Suppressor macrophage (primary cell): ENCODE measurements at places on chromosomes 1 and 21.

DNA sequence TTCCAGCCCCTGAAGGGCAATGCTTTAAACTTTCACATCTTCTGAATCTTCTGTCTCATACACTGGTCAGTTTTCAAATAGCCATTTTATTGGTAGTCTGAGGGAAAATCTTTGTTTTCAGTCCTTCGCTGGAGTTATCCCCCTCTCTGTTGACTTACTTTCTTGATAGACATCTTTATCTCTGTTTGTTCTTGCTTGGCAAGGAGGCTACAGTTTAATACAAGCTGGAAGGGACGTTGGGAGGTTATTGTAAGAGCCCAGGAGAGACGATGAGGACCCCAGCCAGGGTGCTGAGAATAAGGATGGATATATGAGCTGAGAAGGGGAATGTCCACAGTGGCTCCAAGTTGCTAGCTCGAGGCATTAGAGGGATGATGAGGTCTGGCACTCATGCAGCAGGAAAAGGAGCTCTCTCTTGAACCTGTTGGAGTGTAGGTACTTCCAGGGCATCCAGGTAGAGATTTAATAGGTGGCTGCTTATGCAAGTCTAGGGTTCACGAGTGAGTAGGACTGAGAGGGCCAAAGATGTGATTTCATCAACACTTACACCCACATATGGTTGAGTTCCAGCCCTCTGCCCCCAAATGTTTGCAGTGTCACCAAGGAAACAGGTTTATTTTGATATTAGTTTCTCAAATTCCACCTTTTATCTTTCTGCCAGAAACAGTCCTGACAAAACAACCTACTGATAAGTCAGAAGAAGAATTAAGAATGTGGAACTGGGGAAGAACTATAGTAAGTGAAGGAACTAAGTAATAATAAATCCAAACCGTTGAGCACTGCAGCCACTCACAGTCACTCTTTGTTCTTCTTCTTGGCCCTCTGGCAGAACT is 237.3 kb upstream of the PROX1 start:
- DNase-seq = no peak

DNA sequence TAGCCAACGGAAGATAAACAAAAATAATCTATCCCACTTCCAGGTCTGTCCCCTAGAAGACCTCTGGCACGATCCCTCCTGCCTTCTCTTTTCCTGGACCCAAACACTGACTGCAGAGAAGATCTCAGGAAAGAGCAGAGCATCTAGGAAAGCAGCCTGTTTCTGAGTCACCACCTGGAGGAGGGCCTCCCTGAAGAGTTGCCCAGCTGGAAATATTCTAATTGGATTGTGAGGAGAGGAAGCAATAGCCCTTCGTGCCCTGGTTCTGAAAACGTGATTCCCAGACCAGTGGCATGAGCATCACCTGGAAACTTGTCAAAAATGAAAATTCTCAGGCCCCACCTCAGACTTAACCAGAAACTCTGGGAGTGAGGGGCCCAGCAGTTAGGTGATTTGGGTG is 411.1 kb downstream of the SETD4 start:
- no peak for DNase-seq

DNA sequence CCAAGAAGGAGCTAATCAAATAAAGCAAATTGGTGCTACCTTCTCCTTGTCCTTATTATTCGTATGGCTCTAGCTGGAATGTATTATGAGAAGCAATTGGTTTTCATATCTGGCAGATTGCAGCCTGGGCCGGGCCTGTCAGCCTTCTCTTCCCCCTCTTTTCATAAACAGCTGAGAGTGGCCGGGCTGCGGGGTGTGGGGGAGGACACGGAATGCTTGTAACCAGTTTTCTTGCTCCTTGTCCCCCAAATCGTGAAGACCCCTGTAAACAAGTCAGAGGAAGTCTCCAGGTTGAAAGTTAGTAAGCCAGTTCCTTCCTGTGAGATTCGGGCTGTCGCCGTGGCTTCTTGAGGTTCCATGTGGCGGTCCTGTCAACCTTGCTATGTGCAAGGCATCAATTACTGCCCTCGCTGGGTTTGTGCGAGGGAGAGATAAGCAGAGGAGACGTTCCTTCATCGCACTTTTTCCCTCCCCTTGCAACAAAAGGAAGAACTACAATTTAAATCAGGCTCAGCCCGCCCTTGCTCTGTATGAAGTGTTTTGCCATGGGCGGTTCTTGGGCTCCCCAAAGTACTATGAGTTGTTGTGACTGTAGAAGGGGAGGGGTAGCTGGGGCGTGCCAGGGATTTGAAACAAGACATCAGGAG is 450.7 kb downstream of the CAMTA1 start:
- no peak for DNase-seq

DNA sequence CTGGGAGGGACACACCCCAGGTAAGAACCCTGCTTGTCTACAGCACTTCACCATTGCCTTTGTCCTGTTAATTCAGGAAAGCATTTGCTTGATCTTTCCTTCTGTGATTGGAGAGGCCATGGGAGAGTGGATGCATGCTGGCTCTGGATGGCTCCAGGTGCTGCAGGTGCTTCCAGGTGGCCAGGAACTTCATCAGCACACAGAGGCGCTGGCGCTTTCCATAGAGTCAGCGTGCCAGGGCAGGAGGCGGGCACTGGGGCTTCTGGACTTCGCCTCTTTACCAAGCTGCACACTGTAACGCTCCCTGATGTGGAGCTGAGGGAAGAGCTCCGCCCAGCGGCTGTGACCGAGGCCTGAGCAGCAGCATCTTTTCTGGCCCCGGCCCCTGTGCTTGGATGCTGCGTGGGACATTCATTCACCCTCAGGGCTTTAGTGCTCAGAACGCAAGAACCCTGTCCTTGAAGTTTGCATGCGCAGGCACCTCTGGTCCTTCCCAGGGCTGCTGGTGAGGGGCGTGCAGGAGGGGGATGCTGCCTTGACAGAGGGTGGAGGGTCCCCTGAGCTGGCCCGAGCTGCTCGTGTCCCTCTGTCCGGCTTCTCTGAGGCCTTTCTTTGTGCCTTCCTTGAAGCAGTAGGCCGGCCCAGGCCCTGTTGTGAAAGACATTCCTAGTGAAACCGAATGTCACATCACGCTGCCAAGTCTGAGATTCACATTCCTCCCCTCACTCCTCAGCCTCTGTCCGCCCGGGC is 1.6 kb upstream of the MX2 start:
- no peak for DNase-seq

GRCh38 chr1:17680308-17680707 is 74.8 kb upstream of the ACTL8 start:
- DNase-seq = no peak

DNA sequence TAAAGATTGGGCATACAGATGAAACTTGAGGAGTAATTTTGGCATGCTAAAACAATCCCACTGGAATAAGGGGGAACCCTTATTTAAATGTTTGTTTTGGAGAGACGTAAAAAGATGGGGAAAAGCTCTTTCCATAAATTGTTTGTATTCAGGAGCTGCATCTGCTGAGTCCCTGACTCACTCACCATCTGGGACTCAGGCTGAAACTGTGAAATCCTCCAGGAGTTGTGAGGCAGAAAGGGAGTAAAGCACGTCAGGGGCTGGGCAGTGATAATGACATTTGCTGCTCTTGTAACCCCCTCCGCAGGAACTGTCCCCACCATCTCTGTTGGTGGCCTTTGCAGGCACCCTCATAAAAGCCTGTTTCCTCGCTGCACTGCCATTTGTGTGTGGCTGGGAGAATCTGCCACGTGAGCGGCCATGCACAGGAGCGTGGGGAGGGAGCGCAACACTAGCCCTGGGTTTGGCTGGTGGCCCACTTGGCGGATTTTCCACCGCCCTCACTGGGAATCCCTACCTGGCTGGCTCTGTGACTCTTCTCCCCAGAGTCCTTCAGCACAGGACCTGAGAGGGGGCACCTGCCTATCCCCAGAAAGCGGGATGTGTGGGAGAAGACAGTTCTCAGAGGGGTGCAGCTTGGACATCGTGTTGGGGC is 45.3 kb downstream of the ZSCAN20 start:
- no peak for DNase-seq

DNA sequence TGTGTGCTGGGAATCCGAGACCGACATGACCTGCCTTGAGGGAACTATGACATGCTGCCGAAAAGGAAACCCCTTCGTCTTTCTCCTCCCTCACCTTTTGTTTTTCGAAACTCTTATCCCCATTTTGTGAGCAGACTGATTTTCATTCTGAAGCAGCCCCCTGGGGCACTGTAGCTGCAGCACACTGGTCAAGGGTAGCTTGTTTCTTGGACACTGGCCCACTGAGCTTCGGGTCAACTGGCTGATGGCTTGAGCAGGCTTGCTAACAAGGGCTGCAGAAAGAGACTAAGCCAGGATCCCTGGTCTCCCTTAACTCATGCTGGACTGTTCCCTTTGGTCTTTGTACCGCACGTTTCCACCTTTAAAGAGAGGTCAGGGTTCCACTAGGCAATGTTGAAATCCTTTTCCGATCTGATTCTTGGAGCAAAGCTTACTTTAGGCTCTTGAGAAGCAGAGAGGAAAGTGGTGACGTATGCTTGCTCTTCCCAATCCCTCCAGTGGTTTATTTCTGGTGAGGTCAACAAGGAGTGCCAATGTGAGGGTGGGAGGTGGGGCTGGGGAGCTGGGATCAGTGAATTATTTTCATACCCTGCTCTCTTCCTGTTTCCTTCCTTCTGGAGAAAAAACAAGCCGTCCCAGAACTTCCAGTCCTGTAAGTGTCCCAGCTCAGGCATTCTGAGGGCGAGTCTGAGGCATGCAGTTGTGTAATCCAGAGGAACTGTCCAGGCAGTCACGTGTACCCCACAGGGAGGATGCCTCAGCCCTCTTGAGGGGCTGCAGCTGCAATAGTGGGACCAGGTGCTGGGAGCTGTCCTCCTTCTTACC is 7.6 kb downstream of the CYP4B1 start:
- DNase-seq = no peak

- DNase-seq = no peak
Observed at GRCh38 chr1:35569936-35570335, 3.2 kb upstream of the TFAP2E start.

GRCh38 chr1:206866062-206866461 is 639 bp downstream of the IL20 start:
- no peak for DNase-seq

- DNase-seq = no peak
Observed at GRCh38 chr1:192003295-192004077, 154.8 kb upstream of the RGS18 start.

DNA sequence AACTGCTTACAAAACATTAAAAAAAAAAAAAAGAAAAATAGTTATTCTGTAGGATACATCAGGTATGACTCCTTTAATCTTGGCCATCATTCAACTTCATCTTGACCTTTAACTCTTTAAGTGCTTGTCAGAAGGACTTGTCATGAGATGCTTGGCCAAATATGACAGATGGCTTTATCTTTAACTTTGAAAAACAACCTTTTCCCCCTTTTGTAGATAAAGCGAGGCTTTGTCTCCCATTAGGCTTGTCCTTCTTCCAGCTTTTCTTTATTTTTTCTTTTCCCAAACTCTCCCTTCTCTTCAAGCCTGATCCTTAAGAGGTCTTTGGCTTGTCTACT is 2.3 kb downstream of the SRSF10 start:
- DNase-seq = no peak

- no peak for DNase-seq
Observed at GRCh38 chr21:46080171-46081021, 17.5 kb upstream of the COL6A2 start.

DNA sequence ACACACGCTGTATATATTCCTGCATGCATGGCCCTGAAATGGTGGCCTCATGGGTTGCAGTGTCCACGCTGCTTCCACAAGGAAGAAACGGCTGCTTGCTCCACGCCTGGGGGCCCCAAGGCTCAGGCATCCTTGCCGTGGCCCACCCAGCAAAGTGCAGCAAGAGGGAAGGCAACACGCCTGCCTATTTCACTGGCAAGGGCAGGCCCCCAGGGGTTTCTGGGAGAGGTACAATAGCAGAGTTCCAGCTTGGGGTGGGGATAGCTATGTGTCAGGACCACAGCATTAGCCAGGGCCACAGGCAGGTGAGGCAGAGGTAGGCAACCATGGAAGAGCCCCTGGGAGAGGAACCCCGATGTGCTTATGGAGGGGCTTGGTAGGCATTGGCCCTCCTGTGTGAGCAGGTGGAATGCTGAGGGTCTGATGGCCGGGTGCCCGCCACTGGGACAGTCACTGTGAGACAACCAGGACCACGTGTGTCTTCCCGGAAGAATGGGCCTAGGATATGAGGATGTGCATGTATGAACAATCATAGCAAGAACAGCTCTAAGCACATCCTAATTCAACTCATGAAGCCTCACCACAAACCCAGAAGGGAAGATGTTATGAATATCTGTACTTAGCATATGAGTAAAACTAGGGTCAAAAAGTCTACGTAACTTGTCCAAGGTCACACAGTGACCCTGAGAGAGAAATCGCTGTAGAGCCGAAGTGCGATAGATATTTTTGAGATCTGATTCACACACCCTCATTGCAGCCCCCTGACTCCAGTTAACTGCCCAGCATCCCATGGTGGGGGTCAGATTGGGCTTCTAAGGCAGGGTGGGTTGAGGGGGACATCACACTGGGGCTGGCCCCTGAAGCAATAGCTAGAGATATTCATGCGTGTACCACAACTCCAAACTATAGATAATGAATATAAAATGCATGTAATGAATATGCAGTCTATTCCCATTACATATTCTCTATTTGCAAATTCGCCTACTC is 11.8 kb downstream of the TFF2 start:
- DNase-seq = no peak

DNA sequence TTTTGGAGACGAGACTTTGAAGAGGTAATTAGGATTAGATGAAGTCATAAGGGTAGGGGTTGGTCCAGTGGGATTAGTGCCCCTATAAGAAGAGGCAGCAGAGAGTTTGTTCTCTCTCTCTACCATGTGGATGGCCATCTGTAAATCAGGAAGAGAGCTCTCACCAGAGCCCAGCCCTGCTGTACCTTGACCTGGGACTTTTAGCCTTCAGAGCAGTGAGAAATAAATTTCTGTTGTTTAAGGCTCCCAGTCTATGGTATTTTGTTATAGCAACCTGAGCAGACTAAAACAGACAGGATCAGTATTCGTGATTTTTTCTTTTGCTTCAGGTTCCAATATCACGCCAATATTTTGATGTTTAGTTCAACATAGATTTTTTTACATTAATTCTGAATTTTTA is 30.0 kb downstream of the TBX15 start:
- no peak for DNase-seq

DNA sequence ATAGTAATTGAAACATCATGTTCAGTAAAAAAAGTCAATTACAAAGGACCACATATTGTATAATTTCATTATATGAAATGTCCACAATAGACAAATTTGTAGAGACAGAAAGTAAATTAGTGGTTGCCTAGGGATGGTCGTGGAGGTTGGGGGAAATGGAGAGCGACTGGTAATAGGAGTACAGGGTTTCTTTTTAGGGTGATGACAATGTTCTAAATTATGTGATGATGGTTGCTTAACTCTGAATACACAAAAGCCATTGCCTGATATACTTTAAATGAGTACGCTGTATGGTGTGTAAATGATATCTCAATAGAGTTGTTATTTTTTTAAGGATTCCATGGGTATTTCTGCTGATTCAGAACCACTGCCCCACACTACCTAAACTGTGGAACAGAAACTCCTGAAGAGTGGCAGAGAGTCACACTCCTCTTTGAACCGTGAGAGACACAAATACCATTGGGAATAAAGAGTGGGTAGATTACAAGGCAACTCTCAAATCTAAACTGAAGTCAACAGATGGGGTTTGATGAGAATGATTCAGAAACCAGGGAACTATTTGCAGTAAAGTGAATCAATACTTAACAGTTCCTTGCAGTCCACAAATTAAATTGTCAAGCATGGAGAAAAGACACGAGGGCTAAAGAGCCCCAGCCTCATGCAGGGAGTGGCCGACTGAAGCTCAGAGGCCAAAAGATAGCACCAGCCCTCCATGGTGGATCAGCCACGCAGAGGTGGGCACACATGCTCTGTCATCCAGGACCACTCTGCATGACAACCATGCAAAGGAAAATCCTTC is 118.0 kb downstream of the CAPN8 start:
- DNase-seq = no peak
